AG10803 (cell line): ENCODE measurements at places on chromosomes 2 and 18.

GRCh38 chr2:107062599-107063220, 176.7 kb upstream of the ST6GAL2 start:
- no peak for DNase-seq

GRCh38 chr18:78402440-78402839, 577.2 kb upstream of the SALL3 start:
- DNase-seq = no peak

DNA sequence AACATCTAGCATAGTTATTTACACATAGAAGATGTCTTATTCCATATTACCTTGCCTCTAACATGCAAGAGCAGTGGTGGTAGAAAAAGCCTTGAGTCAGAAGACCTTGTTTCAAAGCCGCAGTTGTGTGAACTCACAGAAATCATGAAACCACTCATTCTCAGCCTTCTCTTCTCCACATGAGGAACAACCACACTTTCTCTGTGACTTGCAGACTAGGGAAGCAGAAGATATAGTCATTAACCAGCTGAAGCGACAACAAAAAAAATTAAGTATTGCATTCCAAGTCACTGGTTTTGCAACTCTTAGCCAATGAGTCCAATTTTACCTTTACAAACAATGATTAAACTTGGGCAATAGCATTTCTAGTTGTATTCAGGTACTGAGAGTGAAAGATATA, 19.0 kb downstream of the TWSG1 start:
- no peak for DNase-seq

GRCh38 chr18:59094569-59094968, 45.1 kb upstream of the SEC11C start:
- no peak for DNase-seq

GRCh38 chr18:70310560-70311320, 21.9 kb downstream of the SOCS6 start:
- DNase-seq = no peak

DNA sequence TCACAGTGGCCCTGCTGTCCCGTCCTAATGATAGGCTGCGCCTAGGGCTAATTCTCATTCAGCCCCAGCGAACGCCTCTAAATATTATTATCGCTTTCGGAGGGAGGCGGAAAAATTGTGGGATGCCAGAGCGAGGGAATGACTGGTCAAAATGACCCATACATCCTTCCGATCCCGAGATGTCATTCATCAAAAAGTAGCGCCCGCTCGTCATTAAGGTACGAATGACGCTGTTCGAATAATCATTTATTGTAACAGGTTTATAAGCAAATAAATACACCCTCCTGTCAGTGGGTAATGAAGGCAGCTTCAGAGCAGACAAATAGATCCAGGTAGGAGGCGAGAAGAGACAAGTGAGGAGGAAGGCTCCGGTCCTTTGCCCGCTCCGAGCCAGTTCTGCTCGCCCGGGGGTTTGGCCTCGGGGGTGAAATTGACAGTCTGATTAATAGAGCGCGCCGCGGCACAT, at the start of gene EVX2:
TSS of gene EVX2 (minus strand) at position 167 of the 466 bp plus-strand sequence. CDS start 186 bp downstream, outside the sequence.
- DNase-seq = no peak

DNA sequence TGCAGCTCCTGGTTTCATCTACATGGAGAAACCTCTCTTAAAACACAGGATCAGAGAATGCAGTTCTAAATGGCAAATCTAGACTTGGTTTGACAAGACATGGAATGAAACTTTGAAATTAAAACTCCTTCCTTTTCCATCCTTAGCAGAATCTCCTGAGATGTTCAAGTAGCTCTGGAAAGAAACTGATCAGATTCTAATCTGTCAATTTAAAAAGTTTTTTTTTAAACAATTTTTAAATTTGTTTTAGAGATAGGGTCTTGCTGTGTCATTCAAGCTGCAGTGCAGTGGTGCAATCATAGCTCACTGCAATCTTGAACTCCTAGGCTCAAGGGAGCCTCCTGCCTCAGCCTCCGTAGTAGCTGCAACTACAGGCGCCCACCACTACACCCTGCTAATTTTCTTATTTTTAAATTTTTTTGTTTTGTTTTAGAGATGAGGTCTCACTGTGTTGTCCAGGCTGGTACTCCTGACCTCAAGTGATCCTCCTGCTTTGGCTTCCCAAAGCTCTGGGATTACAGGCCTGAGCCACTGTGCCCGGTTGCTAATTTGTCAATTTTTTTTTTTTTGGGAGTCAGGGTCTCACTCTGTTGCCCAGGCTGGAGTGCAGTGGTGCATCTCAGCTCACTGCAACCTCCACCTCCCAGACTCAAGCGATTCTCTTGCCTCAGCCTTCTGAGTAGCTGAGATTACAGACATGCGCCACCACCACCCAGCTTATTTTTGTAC, 216.7 kb downstream of the TGIF1 start:
- DNase-seq = no peak

- DNase-seq = no peak
Measured at GRCh38 chr18:64936671-64937070, 787.8 kb upstream of the LINC00305 start.

DNA sequence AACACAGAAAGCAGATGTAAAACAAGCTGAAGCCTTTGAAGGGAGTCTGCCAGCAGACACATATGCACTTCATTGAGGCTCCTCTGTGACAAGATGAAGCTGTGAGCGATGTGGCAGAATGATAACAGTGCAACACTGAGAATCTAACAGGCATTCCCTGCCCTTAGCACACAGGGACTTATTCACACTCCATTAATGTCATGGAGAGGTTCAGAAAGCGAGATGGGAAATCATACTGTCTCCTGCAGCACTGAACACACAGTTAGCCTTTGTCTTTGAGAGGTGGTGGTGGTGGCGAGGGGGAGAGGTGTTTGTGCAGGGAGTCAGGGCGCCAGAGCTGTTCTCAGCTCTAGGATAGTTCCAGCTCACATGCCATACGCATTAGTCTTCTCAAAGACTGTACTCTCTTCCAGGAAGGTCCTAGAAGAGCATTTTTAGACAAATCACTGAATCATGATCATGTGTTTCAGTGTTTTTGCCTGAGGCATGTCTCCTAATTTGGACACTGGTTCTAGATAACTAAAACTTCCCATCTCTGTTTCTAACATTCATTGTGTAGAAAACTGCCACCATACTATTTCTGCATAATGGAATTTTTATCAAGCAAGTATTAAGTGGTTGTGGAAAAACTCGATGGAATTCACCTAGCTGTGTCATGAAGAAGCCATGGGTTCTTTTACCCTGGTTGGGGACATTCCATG, 93.5 kb upstream of the ITGB6 start:
- peak; percentile 95 for DNase-seq

- DNase-seq = no peak
Measured at GRCh38 chr18:13279181-13280069, 60.9 kb downstream of the LDLRAD4 start.

GRCh38 chr18:70931942-70932814, 643.3 kb downstream of the SOCS6 start:
- peak; percentile 1 for DNase-seq

GRCh38 chr2:206088248-206088647, 2.3 kb upstream of the INO80D start:
- no peak for DNase-seq

- DNase-seq = peak; percentile 61
Measured at GRCh38 chr18:67199993-67200617, 316.4 kb downstream of the DSEL start.

DNA sequence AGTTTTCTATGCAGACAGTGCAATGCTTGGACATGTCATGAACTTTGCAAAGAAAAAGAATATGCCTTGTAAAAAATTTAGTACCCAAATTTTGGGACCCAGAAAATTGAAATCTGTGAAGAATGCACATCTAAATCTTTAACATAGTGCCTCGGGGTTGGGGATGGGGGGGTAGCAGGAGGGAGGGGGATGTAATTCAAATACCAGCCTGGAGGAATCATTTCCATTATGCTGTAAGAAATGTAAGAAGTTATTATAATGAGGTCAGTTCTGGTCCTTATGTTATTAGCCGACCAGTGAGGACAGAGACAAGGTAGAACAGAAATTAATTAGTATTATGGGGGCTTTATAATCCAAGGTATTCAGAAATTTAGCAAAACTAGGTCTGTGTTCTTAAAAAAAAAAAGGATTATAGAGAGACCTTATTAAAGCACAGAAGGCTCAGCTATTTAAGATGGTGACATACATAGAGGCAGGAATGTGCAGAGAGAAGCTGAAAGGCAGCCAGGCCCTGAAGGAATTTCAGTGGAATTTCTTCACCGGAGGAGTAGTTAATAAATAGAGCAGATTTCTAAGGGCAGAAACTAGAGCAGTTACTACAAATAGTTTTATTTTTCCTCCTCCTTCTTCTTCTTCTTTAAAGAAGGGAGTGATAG, 89.0 kb upstream of the RBMS1 start:
- DNase-seq = peak; percentile 93

DNA sequence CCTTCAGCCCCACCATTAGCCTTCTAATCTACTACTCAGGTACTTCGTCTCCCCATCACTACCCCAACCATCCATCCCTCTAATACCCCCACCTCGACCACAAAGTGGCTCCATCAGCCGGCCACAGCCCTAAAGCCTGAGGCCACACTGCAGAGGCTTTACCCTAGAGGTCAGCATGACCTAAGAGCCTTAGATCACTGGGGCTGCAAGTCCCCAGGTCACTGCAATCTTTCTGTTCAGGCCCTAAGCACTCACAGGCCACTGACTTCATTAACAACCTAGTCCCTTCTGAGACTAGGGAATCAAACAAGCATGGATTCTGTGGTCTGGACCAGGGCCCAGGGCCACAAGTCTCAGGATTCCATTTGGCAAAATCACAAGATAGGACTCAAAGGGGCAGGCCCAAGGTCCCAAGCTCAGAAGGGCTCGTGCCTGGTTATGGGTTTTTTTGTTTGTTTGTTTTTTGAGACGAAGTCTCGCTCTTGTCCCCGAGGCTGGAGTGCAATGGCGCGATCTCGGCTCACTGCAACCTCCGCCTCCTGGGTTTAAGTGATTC, 37.0 kb upstream of the PKDCC start:
- DNase-seq = peak; percentile 91

GRCh38 chr2:70473101-70473722, 80.4 kb downstream of the TGFA start:
- no peak for DNase-seq

GRCh38 chr2:171346723-171347557, 86.8 kb downstream of the METTL8 start:
- DNase-seq = peak; percentile 22

DNA sequence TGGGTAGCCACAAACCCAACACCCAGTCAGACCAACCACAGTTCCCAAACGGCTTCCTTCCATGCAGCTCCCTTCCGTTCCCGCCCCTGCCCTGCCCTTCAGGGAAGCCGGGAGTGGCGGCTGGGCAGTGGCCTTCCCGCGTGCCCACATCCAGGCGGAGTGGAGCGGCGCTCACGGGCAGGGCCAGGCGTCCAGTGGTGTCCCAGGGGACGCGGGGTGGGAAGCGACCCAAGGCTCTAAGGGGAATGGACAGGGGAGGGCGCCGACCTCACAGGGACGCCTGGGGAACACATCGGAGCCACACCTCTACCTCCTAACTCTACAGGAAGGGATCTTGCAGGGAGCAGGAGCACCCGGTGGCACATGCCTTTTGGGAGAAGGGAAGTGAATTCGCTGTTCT, 225.9 kb upstream of the MGAT5 start:
- no peak for DNase-seq

DNA sequence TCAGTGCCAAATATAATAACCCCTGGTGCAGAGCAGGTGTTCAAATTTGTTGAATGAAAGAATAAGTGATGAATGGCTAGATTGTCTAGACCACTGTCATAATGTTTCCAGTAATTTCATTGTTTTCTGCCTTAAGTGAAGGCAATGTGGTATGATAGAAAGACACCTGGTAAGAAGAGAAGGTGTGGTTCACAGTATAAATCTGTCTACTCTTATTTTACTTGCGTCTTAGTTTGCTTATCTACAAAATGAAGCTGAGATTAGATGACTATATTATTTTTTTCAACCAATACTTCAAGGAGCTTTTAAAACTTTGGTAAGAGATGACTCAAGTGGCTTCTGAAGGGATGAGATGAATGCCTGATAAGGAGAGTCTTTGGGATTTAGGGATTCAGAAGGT, 788.4 kb downstream of the EPHA4 start:
- no peak for DNase-seq

GRCh38 chr2:228841877-228842276, 429.2 kb downstream of the PID1 start:
- no peak for DNase-seq

GRCh38 chr18:6859676-6860422, 130.3 kb downstream of the ARHGAP28 start:
- no peak for DNase-seq

- no peak for DNase-seq
Measured at GRCh38 chr2:181111059-181111458, 130.7 kb downstream of the UBE2E3 start.

GRCh38 chr2:238843476-238843875, 4.4 kb upstream of the TWIST2 start:
- DNase-seq = peak; percentile 47

GRCh38 chr2:67846370-67847070, 216.3 kb downstream of the C1D start:
- peak; percentile 88 for DNase-seq

DNA sequence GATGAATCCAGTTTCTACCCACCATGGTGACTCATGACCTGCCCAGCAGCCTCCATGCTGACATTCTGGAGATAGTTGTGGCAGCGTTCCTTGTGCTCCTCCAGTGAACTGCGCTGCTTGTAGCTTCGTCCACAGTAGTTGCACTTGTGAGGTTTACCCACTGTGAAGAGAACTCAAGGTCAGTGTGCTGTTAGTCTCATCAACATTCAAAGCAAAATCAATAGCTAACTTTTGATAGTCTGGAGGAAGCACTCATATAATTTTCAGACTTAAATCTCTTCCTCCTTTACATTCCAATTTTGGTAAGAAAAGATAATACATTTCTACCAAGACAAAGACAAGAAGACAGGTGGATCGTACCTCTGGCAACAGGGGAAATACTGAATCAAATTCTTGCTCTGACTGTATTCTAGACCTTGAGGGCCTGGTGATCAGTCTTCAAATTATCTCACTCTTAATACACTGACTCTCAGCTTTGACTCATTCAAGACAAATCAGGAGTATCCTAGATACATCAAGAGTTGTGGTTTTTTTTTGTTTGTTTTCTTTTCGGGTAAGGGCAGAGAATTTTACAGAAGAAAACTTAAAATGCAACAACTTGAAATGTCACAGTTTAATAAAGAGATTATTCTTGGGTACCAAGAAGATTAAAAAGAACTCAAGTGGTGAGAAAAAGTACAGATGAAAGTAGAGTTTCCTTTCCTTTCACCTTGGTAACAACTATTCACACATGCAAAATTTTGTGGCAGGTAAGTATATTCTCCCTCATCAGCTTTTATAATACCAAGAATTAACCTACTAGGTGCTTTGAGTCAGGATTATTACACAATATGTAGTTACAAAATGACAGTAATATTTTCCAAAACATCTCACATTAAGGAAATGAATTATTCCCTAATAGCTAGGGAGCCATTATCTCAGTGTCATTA, 129.2 kb downstream of the IKZF2 start:
- DNase-seq = peak; percentile 22

DNA sequence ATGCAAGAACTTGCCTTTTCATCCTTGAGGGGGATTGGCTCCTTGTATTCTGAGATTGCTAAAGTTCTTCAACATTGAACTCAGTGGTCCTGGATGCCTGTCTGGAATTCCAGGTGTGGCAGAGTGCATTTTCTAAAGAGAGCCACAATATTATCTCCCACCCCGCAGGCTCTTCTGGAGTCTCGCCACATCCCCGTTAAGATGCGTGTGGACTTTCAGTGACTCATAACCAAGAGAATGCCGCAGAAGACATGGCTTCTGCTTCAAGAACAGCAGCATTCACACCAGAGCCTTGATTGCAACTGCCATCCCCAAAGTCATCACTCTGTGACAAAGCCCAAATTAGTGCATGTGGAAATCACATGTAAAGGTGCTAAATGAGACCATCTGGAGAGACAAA, 142.7 kb downstream of the CDH20 start:
- no peak for DNase-seq
